Epithelial cell of esophagus (primary cell): ENCODE measurements at places on chromosomes 7 and 10.

DNA sequence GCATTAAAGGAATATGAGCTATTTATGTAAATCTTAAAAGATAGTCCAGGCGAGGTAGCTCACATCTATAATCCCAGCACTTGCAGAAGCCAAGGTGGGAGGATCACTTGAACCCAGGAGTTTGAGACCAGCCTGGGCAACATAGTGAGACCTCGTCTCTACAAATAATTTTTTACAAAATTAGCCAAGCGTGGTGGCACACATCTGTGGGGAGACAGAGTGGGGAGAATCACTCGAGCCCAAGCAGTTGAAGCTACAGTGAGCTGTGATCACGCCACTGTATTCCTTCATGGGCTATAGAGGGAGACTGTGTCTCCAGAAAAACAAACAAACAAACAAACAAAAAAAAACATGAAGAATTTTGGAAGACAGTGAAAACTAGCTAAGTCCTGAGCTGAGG is 28.4 kb downstream of the HERC4 start:
- no peak for DNase-seq

GRCh38 chr10:22670788-22671187 is 43.6 kb downstream of the PIP4K2A start:
- no peak for DNase-seq

DNA sequence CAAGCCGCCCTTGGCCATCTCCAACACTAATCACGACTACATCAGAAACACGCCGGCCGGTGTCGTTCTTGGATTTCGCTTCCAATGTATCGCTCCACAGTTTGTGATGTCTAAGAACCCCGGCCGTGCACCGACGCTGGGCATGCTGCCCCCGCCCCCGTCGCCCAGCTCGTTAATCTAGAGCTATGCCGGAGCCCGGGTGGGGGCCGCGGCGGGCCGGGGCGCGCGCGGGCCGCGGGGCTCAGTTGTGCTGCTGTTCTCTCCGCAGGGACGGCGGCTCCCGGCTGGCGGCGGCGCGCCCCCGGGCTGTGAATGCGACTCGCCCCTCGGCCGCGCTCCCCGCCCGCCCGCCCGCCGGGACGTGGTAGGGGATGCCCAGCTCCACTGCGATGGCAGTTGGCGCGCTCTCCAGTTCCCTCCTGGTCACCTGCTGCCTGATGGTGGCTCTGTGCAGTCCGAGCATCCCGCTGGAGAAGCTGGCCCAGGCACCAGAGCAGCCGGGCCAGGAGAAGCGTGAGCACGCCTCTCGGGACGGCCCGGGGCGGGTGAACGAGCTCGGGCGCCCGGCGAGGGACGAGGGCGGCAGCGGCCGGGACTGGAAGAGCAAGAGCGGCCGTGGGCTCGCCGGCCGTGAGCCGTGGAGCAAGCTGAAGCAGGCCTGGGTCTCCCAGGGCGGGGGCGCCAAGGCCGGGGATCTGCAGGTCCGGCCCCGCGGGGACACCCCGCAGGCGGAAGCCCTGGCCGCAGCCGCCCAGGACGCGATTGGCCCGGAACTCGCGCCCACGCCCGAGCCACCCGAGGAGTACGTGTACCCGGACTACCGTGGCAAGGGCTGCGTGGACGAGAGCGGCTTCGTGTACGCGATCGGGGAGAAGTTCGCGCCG is 1.9 kb downstream of the VWC2 start:
- no peak for DNase-seq

DNA sequence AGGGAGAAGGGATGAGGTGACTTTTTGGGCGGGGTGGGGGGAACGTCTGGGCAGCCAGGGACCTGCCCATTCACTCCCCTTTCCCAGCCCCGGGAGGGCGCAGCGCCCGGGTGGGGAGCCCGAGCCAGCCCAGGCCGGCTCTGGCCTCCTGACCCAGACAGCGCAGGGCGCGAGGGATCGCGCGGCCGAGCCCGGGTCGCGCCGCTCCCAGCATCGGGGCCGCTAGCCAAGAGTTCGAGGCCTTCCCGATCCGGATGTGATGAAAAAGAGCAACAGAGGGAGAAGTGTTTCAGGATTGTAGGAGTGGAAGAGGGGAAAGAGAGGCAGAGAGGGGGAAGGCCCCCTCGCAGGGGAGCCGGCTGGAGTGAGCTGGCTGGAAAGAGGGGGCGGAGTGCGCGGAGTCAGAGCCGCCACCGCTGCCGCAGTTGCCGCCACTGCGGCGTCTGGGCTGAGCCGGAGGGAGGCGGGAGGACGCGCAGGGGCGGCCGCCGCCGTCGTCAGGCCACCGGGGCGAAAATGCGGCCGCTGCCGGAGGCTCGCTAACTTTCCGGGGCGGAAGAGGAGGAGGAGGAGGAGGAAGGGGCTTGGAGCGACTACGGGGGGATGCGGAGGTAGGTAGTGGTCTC is at the start of gene MDFIC:
TSS of gene MDFIC (plus strand) at position 69 of the 626 bp plus-strand sequence. CDS start 940 bp downstream, outside the sequence.
- DNase-seq = peak; percentile 43

DNA sequence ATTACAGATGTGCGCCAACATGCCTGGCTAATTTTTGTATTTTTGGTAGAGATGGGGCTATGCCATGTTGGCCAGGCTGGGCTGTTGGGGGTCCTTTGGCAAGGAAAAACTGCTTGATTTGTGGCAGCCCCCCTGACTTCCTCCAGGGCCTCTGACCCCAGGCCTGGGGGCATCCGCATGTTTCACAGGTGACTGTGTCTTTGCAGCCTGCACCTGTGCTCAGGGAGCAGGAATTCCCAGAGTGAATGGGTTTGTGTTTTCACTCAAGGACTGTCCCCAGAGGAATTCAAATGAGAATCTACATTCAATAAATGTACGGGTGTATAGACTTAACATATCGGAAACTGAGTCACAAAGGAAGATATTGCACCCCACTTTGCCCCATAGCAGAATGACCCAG is 11.6 kb upstream of the CLIP2 start:
- DNase-seq = no peak

DNA sequence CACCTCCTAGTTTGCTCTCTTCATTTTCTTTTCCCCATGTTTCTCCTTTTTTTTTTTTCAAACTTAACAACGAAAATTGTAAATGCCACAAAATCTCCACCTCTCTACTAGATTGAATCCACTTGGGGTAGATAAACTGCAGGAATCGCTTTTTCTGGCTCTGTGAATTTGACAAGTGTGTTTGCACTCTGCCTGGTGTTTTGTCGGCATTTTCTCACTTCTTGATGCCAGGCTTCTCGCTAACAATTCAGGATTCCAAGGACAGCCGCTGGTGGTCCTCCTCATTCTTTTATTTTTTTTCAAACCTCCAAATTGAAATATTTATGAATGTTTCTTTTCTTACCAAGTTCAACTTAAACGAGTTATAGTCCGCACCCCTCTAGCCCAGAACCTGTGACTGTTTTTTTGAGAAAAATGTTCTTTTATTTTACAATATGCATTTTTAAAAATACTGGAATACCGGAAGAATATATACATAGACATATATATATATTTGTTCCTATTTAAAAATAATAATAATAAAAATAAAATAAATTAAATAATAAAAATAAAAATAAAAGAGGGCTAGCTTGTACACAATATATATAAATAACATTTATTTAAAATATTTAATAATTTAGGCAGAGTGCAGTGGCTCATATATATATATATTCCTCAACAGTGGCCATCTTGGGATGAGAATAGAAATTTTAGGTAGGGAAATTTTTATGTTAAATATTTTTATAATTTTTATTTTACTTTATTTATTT is 538.8 kb downstream of the TYW1 start:
- DNase-seq = no peak

DNA sequence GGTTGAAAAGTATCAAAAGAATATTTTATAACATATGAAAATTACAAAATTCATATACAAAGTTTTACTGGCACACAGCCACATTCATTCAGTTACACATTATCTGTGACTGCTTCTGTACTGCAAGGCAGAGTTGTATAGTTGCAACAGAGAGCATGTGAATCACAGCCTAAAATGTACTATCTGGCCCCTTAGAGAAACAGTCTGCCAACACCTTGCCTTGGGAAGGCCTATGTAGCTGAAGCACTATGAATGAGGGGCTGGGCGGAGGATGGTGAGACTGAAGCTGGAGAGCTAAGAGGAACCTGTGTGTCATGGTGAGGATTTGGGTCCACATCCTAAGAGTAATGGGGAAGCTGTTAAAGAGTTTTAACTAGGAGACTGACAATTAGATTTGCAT is 35.7 kb downstream of the PDZD8 start:
- peak; percentile 57 for DNase-seq

DNA sequence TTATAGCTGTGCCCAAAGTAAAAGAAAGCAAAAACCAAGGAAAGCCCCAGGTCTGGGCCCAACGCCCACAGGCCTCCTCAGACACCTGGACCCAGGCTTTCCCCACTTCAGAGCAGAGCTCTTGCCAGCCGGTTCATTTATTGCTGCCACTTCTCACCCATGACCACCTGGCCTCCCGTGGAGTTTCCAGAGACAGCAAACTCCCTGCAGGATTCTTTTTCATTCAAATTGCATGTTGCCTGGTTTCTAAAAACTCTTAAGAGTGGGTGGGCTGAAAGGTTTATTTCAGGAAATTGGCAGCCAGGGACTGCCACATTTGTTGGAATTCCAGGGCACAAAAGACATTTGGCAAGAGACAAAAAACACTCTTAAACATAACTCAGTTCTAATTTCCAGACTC is 4.7 kb downstream of the VOPP1 start:
- DNase-seq = no peak

DNA sequence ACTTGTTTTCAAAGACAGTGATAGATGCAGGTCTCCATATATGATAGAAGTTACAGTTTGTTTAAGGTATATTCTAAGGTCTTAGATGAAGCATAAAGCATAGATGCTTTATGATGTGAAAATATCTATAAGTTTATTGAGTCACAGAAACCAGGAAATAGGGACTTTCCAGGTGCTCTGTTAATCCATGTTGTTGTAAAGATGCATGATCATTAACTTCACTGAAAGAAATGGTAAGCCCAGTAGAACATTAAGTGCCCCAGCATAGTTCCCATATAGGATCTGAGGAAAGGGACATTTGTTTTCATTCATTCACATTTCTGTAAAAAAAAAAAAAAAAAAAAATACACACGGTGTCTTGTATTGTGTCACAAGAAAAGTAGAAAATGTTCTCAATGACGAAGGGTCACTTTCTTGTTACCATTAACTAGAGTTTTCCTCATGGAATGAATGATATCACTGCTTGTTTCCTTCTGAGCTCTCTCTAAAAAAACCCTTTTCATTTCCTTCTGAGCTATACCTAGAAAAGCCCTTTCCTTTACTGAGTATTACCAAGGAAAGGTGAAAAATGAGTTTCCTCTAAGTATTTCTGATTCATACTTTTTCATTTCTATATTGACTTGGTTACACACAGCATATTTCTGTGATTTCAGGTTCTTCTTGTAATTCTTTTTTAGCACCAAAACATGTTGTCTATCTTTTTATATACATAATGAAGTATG is 105.2 kb downstream of the MACC1 start:
- no peak for DNase-seq

GRCh38 chr10:75935240-75935639 is 503.8 kb downstream of the LRMDA start:
- no peak for DNase-seq

DNA sequence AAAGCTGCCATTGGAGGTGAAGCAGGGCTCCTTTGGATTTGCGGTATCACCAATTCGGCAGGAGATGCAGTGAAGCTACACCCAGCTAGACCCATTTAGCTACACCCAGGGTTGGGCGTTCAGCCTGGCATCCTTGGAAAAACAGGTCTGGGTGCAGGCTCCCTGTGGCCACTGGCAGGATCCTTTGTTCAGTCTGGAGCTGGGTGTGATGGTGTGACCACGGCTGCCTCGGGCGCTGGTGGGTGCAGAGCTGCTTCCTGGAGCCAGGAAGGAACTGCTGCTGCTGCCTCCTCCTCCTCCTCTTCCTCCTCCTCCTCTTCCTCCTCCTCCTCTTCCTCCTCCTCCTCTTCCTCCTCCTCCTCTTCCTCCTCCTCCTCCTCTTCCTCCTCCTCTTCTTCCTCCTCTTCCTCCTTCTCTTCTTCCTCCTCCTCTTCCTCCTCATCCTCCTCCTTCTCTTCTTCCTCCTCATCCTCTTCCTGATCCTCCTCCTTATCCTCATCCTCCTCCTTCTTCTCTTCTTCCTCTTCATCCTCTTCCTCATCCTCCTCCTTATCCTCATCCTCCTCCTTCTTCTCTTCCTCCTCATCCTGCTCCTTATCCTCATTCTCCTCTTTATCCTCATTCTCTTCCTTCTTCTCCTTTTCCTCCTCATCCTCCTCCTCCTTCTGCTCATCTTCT is 84.0 kb downstream of the GRK5 start:
- no peak for DNase-seq

GRCh38 chr7:27686315-27686714 is 23.6 kb upstream of the HIBADH start:
- DNase-seq = no peak

- DNase-seq = peak; percentile 96
Measured at GRCh38 chr10:119315128-119316001, 108.0 kb downstream of the GRK5 start.
